ENCODE measurements at places on chromosomes 4 and X. TPM values are rescaled to one million over a fixed set of nuclear protein-coding genes. Genes with fewer than 3 reads are reported as not detected.

The THAP6 gene
- 13.6 TPM for total RNA-seq

The LIMCH1 gene
- 37.4 TPM for total RNA-seq

The HERC6 gene
- total RNA-seq: 2.1 TPM

The RRH gene
- not detected for total RNA-seq

DNA sequence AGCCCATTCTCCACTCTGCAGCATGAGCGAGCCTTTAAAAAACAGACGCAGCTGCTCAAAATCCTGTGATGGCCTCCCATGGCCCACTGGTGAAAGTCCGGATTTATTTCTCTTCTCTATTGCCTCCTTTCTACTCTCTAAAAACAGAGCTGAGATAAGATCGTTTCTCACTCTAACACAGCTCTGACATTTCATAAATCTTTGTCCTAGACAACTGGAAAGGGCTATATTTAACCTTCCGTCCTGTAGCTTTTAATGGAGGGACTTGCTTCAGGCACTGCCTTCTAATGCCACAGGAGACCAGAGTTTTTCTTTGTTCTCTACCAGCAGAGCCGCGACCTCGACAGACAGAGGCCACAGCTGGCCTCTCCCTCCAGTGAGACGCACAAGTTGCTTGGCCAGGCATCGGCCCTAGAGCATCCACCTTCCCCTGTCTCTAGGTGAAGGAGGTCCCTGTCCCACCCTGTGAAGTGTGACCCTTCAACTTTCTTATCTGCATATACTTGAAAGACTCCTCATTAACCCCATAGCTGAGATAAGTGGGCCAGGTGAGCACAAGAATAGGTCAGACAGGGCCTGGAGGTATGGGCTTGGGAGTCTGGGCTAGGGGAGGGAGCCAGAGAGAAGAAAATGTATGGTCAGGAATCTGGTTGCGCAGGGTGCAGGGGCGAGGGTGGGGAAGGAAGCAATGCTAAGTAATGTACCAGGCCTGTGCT is 50.0 kb downstream of the RTL5 start:
- no peak for DNase-seq

GRCh38 chr4:182748283-182748682 is 168.9 kb downstream of the DCTD start:
- no peak for DNase-seq

DNA sequence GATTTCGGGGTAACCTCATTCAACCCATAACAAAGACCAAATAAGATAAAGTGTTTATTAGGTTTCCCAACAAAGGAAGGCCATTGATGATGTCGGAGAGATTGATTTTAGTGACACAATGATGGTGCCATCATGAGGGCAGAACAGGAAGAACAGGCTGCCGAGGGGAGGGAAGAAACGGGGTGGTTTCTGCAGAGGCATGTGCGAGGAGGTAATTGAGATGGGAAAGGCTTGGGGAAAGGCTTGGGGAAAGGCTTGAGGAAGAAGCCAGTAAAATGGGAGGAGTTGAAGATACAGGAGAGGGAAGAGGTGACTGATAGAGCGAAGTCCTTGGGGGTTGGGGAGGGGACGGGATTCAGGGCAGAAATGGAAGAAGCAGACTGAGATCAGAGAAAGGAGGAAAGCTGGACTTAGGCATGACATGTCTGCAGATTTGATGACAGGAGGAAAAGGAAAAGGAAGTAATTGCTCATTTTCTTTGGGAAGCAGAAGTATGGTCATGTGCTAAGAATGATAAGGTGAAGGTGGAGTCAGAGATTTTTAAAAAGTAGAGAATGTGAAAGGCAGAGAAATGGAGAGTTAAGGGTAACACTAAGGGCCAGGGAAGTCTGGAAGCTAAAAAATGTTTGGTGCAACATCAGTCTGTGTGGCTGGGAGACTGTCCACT is 6.0 kb downstream of the HPSE start:
- DNase-seq: no peak

DNA sequence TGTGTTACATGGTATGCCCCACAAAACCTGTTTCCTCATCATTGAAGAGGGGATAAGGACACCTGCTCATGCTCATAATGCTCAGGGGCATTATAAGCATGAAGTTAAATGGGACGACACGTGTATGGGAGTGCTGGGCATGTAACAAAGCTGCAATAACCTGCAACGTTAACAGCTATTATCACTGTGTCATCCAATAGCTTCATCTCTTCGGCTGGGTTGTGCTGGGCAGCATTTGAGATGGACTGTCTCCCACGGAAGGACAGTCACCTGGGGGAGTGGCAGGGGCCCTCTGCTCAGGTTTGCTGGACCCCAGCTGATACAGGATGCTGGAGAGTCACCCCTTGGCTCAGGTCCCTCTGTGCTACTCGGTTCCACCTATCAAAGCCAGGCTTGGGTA is 94.5 kb downstream of the NSUN7 start:
- DNase-seq: no peak

DNA sequence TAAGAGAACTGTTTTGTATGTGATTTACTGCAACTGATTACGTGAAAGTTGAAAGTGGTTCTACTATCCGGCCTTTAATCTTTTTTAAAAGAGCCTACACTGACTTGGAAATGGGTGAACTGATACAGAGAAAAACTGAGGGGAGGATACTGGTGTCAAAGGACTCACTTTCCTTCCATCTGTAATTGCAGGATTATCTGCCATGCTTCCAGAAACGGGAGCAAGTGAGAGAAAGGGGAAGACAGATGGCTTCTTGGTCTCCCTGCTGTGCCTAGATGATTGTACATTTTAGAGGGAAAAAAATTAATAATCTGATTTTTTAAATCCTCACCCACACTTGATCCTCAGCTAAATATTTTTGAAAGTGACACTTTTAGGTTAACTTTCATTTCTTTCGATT is 88.3 kb upstream of the GRID2 start:
- DNase-seq: no peak

GRCh38 chrX:107970073-107970472 is 12.1 kb downstream of the TEX13B start:
- no peak for DNase-seq

DNA sequence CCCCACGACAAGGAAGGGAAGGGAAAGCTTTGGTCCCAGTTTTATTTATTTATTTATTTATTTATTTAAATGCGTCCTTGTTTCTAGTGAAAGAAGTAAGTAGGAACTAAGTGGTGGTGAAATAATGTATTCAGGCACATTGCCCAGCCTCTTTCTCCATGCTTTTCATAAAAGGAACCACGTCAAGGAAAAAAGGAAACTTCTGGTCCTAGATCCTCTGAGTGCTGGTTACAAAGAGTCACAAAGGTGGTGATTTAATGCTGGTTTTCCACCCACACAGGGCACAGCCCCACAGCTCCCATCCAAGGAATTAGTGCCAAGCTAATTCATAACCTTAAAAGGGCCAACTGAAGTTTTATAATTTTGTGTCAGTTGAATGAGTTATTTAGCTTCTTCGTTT is 206.6 kb upstream of the GYPA start:
- no peak for DNase-seq

- DNase-seq: no peak
Measured at GRCh38 chr4:5696341-5696740, 12.0 kb downstream of the EVC2 start.
